ENCODE measurements at places on chromosomes 3 and 15. TPM values are rescaled to one million over a fixed set of nuclear protein-coding genes. Genes with fewer than 3 reads are reported as not detected.
A peak's percentile ranks its signal among the peaks of the same experiment; 100 is the strongest.

ACKR2 gene
- total RNA-seq: 3.9 TPM

- H3K27ac ChIP-seq: no peak overlapping the region
- H3K36me3 ChIP-seq: no peaks in the 10 kb centered on the region
- H3K4me1 ChIP-seq: no peaks in the 10 kb centered on the region
- H3K4me3 ChIP-seq: no peak overlapping the region
Measured at GRCh38 chr3:73245459-73245858, 184.0 kb downstream of the EBLN2 start.

DNA sequence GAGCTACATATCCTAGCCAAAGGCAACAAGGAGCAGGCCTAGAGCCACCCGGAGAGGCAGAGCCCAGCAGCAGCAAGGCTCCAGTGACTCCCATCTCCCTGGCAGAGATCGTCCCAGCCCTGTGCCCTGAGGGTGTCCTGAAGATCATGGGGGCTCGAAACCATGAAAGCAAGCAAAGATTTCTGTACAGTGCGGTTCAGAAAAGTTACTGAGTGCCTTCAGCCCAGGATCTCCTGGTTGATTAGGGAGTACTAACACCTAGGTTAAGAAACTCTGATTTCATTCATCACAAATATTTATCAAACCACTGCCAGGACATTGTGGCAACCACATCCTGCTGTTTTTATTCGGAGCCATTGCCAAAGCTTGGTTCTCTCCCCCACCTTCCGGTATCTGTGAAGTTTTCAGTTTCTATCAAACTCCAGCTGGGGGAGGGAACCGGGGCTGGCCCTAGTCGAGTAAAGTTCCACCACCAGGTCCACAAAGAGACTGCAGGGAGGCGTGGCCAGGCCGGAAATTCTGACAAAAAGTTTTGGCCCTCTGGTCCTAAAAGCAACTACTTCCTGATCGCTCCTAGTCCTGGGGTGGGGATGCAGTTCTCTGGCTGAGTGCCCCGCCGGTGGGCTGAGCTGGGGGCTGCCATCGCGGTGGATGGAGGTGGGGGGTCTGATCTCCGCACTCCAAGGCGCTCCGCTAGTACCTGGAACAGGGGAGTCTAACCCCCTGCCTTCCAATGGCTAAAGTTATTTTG, 1.2 kb downstream of the RAB43 start:
- DNase-seq: peak; percentile 88
- H3K4me3 ChIP-seq: peak overlapping the region; percentile 93
- peak overlapping the region; percentile 98 for H3K27ac ChIP-seq
- H3K36me3 ChIP-seq: peaks cover 34% of the 10 kb centered on the region

- no peaks in the 10 kb centered on the region for H3K4me1 ChIP-seq
- no peak overlapping the region for H3K4me3 ChIP-seq
- H3K36me3 ChIP-seq: no peaks in the 10 kb centered on the region
- no peak overlapping the region for H3K27ac ChIP-seq
Measured at GRCh38 chr3:64306745-64307144, 81.5 kb upstream of the PRICKLE2 start.

GRCh38 chr3:39141171-39141995, 12.0 kb downstream of the CSRNP1 start:
- no peak overlapping the region for H3K4me3 ChIP-seq
- H3K27ac ChIP-seq: peak overlapping the region; percentile 30
- DNase-seq: no peak
- no peaks in the 10 kb centered on the region for H3K27me3 ChIP-seq
- peaks cover 14% of the 10 kb centered on the region for H3K4me1 ChIP-seq
- H3K36me3 ChIP-seq: peaks cover 26% of the 10 kb centered on the region

GRCh38 chr3:159604151-159604581, 384.5 kb upstream of the IL12A start:
- no peak overlapping the region for H3K27ac ChIP-seq
- no peaks in the 10 kb centered on the region for H3K36me3 ChIP-seq
- no peak overlapping the region for H3K4me3 ChIP-seq
- no peaks in the 10 kb centered on the region for H3K4me1 ChIP-seq
- no peak for DNase-seq

DUOXA1 gene
- total RNA-seq: not detected

DNA sequence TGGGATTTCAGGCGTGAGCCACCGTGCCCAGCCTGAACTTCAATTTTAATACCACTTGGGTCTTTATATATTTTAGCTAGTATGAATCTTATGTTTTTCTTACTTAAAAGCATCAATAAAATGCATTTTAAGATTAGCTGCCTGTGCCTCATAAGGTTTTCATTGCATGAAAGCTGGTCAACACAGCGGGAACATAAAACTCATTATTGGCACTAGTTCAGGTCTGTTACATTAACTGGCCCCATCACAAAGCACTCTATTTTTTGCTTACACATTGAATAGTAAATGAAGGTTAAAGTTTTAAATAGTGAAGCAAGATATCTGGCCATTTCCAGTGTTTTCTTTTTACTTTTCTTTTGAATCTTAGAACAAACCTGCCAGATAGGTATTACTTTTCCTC, 145.6 kb upstream of the LYSMD4 start:
- no peak overlapping the region for H3K27ac ChIP-seq
- H3K27me3 ChIP-seq: no peaks in the 10 kb centered on the region
- H3K36me3 ChIP-seq: no peaks in the 10 kb centered on the region

MLF1 gene
- total RNA-seq: 0.83 TPM

Measured in activated naive CD8-positive, alpha-beta T cell treated with anti-CD3 and anti-CD28 coated beads, Interleukin-2, amount 10 ng/mL, durations not matched to agents 7 days and 5 days (primary cell).